CD4-positive, alpha-beta T cell treated with Interleukin-4 for 1 hour (primary cell): ENCODE measurements at places on chromosomes 7 and 10.

- DNase-seq, result no peak
Measured at GRCh38 chr7:90879924-90880323, 283.8 kb downstream of the CDK14 start.

DNA sequence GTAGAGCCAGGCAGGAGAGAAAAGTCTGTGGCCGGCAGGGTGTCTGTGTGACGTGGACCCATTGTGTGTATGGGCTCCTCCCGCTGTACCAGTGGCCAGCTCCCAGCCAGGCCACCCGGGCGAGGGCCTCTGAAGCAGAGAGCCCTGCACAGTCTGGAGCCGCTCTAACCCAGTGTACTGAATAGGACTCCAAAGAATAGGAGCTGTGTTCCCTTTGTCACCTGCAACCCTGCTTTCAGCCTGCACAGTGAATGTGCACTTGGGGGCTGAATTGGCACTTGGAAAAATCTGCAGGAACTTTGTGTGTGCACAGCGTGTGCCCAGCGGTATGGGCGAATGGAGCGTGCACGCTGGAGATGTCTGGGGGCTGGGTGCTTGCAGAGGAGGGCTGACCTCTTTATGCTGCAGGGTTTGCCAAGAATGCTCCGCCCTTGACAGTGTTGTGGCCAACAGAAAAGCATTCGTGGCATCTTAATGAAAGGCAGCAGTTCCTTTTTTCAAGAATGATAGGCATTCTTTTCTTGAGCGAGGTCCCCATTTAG lies 216.2 kb downstream of the AUTS2 start:
- no peak for DNase-seq

GRCh38 chr7:123865517-123866117 lies 20.6 kb downstream of the HYAL4 start:
- DNase-seq, result peak; percentile 29

DNA sequence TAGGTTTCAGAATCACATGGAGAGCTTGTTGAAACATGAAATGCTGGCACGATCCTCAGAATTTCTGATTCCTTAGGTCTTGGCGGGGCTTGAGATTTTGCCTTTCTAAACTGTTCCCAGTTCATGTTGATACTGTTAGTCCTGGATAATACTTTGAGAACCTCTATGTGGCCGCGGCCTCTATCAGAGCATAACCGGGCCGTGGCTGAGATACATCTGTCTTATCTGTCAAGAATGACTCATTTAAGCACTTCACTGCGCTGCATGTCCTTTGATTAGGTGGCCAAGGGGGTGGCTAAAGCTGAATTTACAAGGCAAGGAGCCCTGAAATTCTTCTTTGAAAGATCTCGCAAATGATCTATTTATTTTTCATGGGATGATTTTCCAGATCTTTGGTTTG lies 66.9 kb downstream of the GALNT17 start:
- DNase-seq, result no peak

GRCh38 chr7:146290746-146291145 lies 174.1 kb downstream of the CNTNAP2 start:
- DNase-seq, result no peak

GRCh38 chr10:19848226-19848985 lies 32.2 kb downstream of the PLXDC2 start:
- no peak for DNase-seq

- no peak for DNase-seq
Measured at GRCh38 chr10:65843203-65843602, 1082.6 kb upstream of the LRRTM3 start.

DNA sequence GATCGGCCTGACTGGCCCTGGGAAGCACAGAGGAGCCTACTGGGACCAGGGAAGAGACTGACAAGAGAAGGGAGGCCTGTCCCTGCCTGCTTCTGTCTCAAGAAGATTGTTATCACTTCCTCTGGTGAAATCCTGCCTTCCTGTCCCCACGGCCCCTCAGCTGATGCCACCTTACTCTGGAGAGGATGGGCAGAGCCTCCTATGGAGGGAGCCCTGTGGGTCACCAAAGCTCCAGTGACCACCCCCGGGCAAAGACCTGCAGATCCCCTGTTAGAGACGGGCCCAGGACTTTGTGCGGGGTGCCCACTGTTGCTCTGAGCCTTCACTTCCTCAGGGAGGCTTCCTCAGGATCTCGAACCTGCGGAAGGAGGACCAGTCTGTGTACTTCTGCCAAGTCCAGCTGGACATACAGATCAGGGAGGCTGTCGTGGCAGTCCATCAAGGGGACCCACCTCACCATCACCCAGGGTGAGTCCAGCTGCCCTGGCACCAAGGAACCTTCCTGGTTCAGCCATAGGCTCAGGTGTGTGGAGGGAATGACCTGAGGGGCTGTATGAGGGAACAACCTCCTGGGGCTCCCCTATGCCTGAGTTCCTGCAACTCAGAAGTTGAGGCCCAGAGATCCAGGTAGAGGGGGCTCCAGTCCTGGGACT lies 1.4 kb upstream of the PILRB start:
- DNase-seq, result no peak

- DNase-seq, result no peak
Measured at GRCh38 chr7:240887-241421, 48.6 kb downstream of the FAM20C start.

GRCh38 chr10:117417196-117417595 lies 42.0 kb upstream of the PDZD8 start:
- DNase-seq, result no peak

GRCh38 chr10:8037199-8037801 lies 17.2 kb upstream of the GATA3 start:
- DNase-seq, result no peak

GRCh38 chr10:74754381-74754821 lies 72.0 kb upstream of the KAT6B start:
- no peak for DNase-seq

DNA sequence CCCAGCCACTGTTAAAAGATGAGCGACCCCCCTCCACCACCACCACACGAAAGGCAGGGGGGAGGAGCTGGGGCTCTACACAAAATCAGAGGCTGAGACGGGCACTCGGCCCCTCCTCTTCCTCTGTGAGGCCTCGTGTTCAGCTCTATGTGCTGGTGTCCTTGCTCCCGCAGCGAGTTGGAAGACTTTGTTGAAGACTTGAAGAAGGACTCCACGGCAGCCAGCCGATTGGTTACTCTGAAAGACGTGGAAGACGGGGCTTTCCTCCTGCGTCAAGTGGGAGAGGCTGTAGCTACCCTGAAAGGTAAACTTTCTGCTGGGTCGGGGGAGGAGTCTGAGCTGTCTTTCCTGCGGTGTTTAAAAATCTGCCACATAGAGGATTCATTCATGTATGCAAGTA lies 203.7 kb downstream of the ARHGAP21 start:
- DNase-seq, result peak; percentile 41

DNA sequence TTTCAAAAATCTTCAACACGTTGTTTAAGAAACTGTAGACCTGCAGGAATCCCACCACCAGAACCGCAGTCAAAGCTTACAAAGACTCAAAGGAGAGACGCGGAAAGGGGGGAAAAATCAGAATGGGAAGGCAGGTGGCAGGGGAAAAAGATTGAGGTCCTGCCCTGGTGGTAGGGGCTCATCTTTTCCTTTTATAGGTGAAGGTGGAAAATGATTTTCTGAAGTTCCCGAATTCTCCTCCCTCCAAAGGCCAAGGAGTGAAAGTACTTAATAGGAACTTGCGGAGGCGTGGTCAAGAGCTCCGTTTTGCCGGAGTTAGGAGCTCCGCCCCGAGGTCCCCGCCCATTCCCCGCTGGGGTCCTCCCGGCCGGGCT lies 724 bp downstream of the BBIP1 start:
- DNase-seq, result peak; percentile 91

- no peak for DNase-seq
Measured at GRCh38 chr10:8481718-8482504, 427.4 kb downstream of the GATA3 start.

- no peak for DNase-seq
Measured at GRCh38 chr10:98006266-98006665, 24.2 kb downstream of the CRTAC1 start.

- DNase-seq, result no peak
Measured at GRCh38 chr7:15989194-15989593, 302.7 kb upstream of the MEOX2 start.

DNA sequence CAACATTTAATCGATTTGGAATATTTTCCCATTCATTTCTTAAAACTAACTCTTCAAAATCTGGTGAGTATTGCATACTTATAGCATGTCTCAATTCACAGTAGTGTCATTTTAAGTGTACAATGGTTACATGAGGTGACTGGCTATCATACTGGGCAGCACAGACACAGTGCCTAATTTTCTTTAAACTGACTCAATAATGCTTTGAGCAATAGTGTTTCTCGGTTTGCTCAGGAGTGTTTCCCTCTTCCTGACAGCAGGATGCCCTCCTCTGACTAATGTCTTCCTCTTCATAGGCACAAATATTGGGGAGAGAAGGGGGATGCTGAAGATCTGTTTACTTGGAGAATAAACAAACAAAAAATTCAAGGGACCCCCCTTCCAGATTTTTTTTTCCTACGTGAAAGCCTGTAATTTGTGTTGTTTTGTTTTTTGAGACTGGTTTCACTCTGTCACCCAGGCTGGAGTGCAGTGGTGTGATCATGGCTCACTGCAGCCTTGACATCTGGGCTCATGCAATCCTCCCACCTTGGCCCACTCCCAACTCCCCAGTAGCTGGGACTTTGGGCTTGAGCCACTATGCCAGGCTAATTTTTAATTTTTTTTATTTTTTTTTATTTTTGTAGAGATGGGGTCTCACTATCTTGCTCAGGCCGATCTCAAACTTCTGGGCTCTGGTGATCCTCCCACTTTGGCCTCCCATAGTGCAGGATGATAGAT lies 2.2 kb downstream of the MRC1 start:
- DNase-seq, result no peak

DNA sequence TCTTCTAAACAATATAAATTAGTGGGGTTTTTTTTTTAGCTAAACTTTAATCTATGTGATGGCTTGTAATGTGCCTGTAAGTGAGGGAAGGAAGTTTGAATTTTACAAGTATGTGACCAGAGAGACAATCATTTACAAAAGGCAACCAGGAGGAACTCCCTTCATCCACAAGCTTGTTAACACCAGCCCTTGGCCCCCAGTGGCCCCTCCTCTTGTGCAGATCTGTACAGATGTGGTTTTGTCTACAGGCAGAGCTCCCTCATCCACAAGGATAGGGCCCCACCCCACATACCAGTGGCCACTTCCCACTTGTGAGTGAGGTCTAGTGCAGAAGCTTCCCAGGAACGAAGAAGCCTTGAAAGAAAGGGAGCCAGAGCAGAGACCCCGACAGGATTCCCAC lies 234.1 kb upstream of the KMT2E start:
- DNase-seq, result no peak

GRCh38 chr7:154990964-154991540 lies 11.9 kb downstream of the PAXIP1 start:
- no peak for DNase-seq

- DNase-seq, result no peak
Measured at GRCh38 chr7:1025743-1026581, 18.4 kb upstream of the GPR146 start.

DNA sequence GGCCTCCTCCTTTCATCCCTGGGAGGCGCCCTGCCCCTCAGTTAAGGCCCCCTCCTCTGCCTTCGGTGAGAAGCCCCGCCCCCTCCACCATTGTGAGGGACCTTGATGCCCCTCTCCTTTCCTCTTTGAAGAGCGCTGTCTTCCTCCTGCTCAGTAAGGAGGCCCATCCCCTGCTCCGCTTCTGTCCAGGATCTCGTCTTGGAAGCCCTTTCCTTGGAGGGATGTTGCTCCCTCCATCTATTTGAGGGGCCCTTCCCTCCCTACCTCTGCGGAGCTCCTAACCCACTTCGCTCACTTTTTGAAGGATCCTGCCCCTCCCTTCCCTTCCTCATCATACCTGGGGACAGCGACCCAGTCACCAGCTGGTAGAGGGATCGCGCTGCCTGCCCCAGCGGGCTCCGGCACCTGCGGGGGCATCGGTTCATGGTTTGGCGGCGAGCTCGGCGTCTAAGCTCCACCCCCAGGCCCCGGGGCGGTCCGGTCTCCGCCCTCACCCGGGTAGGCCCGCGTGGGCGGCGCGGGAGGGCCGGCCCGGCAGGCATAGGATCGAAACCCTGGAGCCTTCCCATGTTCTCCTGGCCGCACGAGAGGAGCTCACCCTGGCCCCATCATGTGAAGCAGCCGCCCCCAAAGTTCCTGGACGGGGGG lies 4.1 kb downstream of the KCNIP2 start:
- DNase-seq, result peak; percentile 58

DNA sequence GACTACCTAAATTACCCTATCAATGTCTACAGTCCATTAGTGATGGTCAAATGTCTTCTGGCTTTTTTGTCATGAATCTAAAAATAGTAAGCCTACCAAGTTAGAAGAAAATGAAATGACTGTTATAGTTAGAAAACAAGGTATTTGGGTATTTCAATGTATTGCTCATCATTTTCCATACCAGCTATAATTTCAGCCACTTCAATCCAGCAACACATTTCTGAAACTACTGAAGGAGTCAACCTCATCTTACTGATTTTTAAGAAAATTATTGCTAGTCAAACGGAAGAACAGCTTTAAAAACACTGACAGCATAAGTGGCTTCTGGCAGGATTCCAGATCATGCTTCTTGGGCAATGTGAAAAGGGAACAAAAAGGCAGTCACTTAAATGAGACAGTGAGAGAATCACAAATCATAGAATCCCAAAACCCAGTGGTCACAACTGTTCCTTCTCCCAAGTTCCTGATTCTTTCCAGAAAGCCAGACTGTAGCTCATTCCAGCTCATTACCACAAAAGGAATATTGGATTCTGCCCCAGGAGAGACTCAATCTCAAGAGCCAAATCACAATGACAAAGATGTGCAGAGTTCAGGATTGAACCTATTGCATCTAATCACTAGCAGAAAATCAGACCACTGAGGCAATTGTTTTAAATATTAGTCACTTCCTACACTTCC lies 61.2 kb upstream of the LRRN3 start:
- DNase-seq, result no peak

GRCh38 chr7:124784879-124785818 lies 19.6 kb upstream of the GPR37 start:
- DNase-seq, result no peak

GRCh38 chr10:79336739-79337138 lies 10.5 kb upstream of the PPIF start:
- DNase-seq, result no peak

DNA sequence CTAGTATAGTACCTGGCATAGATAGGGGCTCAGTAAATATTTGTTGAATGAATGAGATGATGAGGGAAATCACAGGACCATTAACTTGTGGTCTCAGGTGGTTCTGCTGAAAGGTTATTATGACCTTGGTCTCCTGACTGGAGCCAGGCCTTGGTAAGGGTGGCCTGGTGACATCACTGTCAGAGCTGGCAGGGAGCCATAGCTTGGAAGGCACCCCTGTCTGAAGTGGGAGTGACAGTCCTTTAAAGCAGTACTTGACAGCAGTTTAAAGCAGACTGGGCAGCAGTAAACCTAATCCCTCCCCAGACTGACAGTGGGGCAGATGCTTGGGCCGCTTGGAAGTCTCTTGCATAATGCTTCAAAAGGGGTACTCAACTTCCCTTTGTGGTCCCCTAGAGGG lies 13.4 kb downstream of the DPCD start:
- DNase-seq, result no peak
